ENCODE measurements at places on chromosomes 6 and 20.
A peak's percentile ranks its signal among the peaks of the same experiment; 100 is the strongest.

- peak; percentile 59 for DNase-seq
These were observed 2.2 kb downstream of the TFAP2A start for GRCh38 chr6:10412461-10413261.

DNA sequence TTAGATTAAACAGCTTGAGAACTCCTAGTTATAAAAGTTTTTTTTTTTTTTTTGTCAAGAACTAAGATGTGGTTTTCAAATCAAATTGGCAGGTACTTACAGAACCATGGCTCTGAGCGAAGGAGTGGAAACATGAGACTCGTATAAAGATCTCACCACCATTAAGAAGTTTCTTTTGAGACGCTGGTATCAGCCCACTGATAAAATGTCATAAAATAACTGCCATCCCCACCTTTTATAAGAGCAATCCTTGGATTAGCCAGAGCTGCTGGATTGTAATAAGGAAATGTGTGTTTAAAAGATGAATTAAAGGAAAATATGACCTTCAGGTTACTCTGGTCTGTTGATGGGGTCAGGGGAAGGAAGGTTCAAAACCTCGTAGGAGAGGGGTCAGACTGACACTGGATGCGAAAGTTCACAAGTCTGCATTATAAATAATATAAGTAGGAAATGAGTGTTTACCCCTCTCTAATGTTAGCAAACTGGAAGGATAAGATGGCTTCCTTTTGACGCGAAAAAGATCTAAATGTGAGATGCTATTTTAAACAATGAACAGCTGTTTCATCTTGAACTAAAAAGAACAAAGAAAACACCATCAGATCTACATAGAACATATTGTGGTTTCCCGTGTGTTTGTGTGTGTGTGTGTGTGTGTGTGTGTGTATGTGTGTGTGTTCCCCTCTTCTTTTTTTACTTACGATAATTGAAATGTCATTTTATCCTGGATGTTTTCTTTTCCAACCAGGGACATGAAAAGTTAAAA is 386.8 kb upstream of the JAG1 start:
- no peak for DNase-seq

- DNase-seq = no peak
These were observed 56.3 kb downstream of the PREX1 start for GRCh38 chr20:48771542-48771941.

GRCh38 chr20:19453410-19453809 is 241.0 kb downstream of the SLC24A3 start:
- DNase-seq = no peak

DNA sequence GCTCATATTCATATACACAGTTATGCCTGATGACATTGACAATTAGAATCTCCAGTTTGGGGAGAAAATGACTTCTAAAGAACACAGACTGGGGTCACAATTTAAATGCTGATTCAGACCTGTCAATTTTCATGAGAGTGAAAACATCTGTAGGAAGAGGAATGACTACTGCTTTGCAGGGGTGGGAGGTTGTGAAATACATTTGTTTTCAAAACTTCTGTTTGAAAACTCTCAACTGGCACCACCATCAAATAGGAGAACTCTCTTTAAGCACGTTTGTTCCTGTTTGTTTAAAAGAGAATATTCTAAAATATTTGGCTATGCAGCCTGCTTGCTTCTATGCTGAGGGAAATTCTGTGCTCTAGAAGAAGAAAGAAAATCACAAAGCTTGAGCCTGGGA is 50.8 kb upstream of the ADGRF5 start:
- no peak for DNase-seq

- DNase-seq = peak; percentile 68
These were observed 115.9 kb downstream of the QRSL1 start for GRCh38 chr6:106745197-106745770.

DNA sequence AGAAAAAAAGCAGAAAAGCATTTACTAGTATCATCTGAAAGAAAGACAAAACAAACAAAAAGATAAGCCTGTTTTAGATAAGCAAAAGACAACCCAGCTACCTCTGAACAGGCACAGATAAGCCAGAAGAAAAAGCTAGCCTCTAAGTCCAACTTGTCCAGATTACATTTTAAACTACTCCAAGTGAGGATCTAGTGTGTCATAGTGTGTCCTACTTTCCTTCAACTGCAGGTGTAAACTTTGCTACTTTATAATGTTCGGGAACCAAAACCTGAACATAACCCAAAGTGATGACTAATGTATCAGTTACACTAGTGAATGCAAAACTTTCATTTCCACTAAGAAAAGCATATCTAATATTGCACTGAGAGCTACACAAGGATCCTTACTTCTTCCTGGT is 19.5 kb downstream of the ADNP start:
- DNase-seq = no peak

DNA sequence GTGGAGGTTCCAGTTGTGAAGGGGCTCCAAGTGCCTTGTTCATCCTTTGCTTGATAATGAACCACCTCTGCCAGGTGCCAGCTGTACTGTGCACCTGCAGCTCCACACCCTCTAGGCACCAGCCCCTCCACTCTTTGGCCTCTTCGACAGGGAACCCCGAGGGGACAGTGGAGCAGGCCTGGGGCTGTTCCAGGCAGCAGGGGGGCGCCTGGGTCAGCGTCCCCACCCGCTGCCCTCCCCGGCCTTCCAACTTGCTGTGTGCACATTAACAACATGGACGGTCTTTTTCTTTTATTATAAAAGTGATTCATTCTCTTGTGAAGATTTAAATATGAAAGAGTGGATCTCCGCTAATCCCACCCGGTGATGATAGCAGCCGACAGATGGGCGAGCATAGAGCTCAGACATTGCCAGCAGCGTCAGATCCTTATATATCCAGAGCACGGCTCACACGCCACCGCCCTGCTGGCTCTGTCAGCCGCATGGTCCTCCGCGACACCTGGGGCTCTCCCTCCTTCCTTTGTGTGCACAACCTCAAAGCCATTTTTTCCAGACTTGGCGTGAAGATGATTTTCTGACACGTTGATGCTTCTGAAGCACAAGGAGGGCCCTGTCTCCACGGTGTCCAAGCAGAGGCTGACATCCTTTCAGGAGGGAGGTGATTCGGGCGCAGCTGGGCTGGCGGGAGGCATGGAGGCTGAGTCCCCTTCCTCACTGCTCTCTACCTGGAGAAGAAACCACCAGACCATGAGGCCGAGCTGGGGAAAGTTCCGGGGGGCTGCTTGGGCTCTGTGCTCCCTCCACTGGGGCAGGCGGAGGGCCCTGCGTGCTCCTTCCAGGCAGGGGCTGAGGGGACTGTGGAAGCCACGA is 22.2 kb upstream of the MRGBP start:
- no peak for DNase-seq

- no peak for DNase-seq
These were observed 272.0 kb downstream of the PACRG start for GRCh38 chr6:162999575-163000285.

DNA sequence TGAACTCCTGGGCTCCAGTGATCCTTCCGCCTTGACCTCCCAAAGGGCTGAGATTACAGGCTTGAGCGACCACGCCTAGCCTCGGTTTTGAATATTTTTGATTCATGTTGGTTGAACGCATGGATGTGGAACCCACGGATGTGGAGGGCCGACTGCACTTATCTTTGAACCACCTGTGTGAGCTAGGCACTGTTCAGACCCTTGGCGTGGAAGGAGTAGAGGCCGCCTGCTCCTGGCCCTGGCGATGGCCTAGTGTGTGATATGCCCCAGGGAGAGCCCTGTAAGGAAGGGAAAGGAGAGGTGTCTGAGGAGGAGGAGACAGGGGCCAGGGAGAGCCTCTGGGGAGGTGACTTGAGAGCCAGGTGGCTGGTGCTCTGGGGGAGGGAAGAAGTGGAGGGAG is 64.3 kb downstream of the BCAS4 start:
- DNase-seq = no peak

DNA sequence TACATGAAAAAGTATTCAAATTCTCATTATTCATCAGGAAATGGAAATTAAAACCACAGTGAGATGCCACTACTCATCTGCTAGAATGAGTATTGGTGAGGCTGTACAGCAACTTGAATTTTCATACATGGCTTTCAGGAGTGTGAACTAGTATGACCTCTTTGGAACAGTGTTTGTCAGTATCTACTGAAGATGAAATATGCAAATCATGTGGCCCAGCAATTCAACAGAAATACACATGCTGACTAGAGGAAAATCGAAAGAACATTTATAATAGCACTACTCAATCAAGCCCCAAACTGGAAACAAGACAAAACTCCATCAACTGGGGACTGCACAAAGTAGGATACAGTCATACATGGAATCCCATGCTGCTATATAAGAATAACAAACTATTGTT is 102.2 kb downstream of the DCDC2 start:
- no peak for DNase-seq

DNA sequence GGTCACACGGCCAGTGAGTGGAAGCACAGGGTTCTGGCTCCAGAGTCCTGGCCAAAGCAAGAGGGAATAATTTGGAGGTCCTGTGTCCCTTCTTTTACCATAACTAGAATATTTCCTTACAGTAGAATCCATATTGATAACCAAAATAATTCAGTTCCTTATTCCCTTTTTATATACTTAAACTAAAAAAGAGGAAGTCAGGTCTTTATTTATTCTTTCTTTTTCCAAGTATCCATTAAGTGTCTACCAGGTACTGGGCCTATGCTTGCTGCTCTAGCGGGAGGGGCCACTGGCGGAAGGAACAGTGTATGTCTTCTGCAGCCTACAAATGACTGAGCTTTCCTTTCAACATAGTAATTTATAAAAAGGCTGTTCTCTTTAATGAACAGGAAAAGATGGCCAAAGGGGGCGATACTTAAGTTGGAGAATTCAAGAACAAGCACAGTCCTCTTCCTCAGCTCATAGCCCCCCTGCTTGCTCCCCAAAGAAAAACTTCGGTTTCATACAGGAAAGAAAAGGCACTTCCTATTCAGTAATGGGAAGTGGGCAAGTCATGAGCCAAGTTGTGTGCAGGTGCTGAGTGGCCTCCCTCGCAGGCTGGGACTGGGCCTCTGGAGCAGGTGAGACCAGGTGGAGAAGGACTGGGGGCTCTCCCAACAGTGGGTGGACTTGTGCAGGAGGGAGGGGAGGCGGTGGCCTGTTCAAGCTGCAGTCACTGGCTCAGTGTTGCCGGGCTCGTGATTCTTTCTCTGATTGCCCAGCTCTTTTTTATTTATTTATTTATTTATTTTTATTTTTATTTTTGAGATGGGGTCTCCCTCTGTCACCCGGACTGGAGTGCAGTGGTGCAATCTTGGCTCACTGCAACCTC is 110.9 kb downstream of the ARMC2 start:
- DNase-seq = no peak

- no peak for DNase-seq
These were observed 77.3 kb downstream of the CD40 start for GRCh38 chr20:46195264-46196036.

- no peak for DNase-seq
These were observed 382.0 kb downstream of the TFAP2B start for GRCh38 chr6:51200676-51201075.

- no peak for DNase-seq
These were observed 58.9 kb downstream of the ERMARD start for GRCh38 chr6:169810066-169810989.

DNA sequence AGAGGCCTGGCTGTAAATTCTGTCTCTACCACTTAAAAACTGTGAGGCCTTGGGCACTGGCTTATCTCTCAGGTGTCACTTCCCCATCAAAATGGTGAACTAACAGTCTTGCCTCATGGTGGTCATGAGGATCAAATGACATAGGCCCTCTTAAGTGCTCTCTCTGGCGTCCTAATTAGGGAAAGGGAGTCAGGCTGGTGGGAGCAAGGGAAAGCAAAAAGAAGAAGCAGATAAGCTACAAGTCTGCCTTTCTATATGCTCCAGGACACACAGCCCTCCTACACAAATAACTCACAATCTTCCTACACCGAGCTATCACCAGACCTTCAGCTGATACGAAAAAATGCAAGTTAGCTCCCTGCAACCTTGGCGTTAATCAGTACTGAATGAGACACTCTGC is 19.5 kb upstream of the SLC22A16 start:
- peak; percentile 65 for DNase-seq

DNA sequence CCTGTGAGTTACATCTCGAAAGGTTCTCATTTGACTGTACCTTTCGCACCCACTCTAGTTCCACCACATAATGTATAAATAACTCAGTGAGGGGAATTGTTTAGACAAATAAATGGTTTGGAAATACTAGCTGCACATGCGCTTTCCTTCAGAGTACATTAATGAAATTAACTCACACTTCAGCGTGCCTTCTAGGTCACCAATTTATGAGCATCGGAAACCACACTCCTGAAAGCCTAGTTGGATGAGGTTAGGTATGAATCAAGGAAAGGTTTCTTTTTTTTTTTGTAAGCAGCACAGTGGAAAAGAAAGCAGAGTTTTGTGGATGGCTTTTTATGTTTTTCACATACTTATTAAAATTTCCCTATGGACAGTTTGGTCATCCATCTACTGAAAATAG is 247.8 kb upstream of the TCF21 start:
- no peak for DNase-seq

DNA sequence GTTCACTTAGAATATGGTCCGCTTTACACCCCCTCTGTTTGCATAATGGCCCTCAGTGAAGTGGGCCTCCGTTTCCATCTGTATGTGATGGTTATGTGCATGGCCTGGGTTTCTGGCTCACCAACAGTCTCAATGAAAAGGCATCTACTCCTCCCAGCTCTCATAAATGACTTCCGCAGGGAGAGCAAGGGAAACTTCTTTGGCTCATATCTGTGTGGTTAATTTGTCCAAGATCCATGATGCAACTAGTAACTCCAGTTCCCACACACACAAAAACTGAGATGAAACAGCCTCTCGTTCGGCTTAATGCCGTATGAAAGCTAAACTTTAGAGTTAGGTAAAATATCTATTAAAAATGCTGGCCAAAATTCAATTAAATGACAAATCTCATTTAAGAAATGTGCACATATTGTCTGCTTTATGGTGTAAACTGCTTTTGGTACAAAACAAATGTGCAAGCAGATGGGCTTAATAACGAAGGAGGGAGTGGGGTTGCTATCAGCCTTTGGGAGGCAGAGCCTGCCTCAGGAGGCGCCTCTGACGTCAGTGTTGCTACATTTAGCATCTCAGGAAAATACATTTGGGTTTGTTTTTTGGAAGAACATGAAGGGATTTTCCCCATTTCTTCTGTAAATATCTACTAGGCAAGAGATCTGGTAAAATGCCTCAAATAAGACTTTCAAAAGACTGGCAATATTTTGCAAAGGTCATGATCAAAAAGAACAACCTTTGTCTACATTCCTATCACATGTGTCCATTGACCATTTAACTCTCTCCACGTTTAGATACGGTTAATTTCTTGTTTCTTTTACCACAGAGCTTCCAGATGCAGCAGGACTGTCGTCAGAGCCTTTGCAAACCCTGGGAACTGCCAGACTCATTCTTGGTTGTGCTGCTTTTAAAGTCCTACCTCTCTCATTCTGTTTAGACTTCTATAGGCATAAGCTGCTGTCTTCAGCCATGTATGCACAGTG is 96.8 kb downstream of the ARMC2 start:
- DNase-seq = no peak

- DNase-seq = no peak
These were observed 52.4 kb downstream of the GMDS start for GRCh38 chr6:2192976-2193375.

GRCh38 chr20:62603021-62603906 is 39.0 kb upstream of the SLCO4A1 start:
- DNase-seq = peak; percentile 62

- DNase-seq = no peak
These were observed 199.5 kb upstream of the ASCC3 start for GRCh38 chr6:101080597-101080996.

- DNase-seq = peak; percentile 83
These were observed at the start of gene ZNF337 for GRCh38 chr20:25696371-25697131. Gene ZNF337, minus strand, starts transcription at chr20:25696853. Its CDS starts 10,436 bp downstream, at chr20:25686417.

GRCh38 chr20:57195469-57196100 is 70.9 kb downstream of the BMP7 start:
- no peak for DNase-seq

- DNase-seq = no peak
These were observed 141.9 kb downstream of the ID4 start for GRCh38 chr6:19979059-19979458.

GRCh38 chr20:24164360-24164759 is 175.8 kb upstream of the GGTLC1 start:
- no peak for DNase-seq
